ENCODE measurements at places on chromosomes 11 and 22.

GRCh38 chr11:2940921-2941821 lies 12.0 kb upstream of the PHLDA2 start:
- DNase-seq, result no peak

DNA sequence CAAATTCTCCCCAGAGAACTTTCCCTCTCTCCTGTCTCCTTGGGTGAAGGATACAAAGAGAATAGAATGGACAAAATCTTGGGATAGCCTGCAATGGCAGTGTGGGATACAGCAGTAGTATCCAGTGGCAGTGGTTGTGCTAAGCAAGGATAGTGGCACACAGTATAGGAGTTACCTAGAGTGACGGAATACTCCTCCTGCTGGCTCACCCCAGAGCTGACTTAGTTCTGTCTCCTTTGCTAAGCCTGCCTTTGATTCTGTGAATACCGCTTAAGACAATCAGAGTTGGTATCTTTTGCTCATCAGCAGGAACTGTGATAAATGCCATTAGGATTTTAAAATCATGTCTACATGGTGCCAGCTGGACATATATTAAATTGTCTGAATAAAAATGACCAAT lies 404.3 kb downstream of the JRKL start:
- DNase-seq, result no peak

- DNase-seq, result no peak
These were observed 12.3 kb downstream of the TBX1 start for GRCh38 chr22:19772673-19773469.

DNA sequence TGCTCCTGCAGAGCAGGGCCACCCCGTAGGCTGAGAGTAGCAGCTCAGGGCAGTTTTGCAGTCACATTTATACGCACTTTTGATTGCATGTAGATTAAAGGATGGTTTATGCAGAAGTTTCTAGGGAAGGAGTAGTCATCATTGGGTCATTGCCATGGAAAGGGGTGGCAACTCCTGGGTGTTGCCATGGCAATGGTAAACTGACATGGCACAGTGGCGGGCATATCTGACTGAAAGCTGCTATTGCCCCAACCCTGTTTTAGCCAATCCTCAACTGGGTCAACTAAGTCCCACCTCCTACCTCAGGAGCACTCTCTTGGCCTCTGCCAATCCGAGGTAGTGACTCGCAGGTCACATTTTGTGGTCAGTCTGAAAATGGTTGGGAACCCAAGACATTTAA lies 2.4 kb upstream of the ARSA start:
- no peak for DNase-seq

DNA sequence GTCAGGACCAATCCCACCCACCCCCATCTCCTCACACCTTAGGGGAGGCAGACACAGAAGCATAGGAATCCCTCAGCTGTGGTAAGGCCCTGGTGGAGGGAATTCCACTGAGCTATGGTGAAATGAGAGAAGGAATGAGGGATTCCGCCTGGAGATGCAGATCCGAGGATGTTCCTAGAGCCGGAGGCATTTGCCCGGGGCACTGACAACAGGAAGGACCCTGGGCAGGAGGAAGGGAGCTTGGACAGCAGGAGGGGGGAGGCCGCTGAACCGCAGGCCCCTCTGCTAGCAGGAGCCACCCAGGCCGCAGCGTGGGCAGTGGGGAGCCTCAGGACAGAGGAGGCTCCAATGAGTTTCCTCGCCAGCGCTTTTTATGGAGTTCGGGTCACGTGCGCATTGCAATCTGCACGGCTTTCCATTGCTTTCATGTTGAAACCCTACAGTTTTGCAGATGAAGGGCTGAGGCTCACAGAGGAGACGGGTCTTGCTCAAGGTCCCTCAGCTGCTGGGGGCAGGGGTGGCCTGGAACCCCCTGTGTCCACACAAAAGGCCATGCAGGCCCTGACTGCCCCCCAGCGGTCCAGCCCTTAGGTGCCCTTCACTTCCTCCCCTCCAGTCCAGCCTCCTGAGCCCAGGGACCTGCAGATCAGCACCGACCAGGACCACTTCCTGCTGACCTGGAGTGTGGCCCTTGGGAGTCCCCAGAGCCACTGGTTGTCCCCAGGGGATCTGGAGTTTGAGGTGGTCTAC lies 15.5 kb downstream of the CSF2RB start:
- DNase-seq, result no peak

DNA sequence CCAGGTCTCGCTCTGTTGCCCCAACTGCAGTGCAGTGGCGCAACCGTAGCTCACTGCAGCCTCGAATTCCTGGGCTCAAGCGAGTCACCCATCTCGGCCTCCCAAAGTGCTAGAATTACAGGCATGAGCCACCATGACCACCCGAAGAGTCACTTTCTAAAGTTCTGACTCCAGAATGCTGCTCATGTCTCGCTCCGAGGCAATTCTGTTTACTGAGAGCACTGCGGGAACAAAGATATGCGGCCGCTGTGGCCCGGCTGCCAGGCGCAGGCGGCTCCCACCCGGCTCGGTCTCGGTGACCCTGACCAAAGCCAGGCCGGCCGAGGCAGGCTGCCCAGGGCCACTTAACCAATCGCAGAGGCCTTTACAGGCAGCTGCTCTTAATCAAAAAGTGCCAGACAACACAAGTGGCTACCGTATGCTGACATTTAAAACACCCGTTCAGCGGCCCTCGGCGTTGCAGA lies 78.7 kb downstream of the PHF21B start:
- no peak for DNase-seq

DNA sequence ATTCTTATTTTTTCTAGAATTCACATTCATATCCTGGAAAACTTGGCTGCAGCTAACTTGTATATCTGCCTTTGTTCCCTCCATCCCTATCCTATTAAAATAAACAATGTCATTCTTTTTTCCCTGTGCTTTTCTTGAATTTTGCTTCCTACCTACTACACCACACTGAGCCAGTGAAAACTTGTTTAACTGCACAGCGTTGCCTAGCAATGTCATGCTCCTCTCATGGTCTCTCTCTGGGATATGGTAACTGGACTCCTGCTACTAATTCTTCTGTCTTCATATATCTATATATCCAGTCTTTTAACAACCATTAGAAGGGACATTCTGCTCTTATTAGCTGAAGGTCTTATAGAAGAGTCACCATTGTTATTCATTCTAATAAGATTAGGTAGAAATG lies 434.4 kb downstream of the METTL15 start:
- no peak for DNase-seq

DNA sequence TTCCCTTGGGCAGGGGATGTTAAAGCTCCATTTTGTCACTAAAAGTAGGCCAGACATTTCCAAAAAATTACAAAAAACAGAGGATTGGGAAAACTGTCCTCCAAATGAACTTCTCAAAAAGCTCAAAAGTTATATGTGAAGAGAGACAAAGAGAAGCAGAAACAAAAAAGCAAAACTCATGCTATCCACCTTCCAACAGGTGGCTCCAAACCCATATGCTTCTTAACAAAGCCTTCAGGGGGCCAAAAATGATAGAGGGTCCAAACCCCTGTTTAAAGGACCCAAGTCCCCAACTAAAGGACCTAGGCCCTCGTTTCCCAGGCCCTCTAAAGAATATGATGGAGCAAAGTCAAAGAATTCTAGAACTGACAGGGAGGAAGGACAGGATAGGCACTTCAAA lies 146.7 kb downstream of the AASDHPPT start:
- DNase-seq, result no peak

GRCh38 chr11:76665172-76665571 lies 5.4 kb downstream of the LRRC32 start:
- DNase-seq, result no peak

DNA sequence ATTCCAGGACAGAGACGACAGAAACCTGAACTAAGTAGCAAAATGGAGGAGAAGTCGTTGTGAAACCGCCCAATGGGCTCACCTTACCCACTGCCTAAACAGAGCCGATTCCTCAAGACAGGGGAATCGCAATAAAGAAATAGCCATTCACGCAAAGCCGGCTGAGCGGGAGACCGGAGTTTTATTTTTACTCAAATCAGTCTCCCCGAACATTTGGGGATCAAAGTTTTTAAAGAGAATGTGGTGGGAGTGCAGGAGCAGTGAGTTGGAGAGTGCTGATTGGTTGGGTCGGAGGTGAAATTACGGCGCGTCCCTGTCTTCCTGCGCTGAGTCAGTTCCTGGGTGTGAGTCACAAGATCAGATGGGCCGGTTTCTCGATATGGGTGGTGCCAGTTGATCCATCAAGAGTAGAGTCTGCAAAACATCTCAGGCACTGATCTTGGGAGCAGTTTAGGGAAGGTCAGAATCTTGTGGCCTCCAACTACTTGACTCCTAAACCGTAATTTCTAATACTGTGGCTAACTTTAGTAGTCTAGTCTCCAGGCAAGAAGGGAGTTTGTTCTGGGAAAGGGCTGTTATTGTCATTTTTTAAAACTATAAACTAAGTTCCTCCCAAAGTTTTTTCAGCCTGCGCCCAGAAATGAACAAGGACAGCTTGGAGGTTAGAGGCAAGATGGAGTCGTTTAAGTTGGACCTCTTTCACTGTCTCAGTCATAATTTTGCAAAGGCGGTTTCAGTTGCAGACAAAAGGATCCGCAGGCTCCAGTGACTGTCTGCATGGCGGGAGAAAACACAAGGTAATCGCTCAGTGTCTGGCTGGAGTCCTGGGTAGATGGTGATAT lies 34.1 kb downstream of the OR4D9 start:
- no peak for DNase-seq

DNA sequence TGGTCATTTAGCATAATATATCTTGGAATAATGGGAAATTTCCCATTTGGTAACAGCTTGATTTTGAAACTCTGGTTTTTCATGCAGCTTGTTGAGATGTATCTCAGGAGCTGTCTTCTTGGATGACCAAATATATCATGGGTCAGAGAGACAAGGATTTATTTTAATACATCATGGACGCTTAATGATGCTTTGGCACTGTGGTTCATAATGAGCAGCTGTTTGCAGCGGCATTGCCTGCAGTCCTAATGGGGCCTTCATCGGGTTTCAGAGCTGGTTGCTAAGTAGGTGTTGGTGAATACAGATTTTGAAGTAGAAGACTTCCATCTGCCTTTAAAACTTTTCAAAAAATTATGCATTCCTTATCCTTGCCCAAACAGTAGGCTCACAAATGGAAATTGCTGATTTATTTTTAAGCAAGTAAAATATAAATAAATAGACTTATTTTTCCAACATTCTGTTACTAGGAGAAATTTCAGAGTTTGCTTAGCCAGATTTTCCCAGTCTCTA lies 389.5 kb upstream of the FAT3 start:
- DNase-seq, result no peak

- no peak for DNase-seq
These were observed 10.4 kb downstream of the SREBF2 start for GRCh38 chr22:41842996-41843970.

DNA sequence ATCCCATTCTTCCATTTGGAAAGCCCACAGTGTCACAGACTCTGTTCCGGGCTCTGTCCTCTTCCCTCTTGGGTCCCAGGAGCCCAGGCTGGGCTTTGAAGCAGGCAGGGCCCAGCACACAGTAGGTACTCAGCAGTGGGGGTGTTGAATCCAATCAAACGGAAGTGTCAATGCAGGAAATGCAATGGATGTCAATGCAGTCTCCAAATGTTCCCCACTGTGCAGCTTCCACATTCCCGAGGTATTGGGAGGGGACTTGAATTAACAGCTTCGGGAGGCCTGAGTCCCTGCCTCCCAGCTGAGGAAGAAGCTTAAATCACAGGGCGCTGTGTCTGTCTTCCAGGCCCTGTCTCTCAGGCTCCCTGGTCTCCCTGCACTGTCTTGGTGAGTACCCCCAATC lies 21.8 kb upstream of the SMIM35 start:
- DNase-seq, result no peak

GRCh38 chr22:32569956-32570355 lies 95.3 kb downstream of the FBXO7 start:
- no peak for DNase-seq

GRCh38 chr11:27611947-27612455 lies 88.3 kb downstream of the BDNF start:
- no peak for DNase-seq

- no peak for DNase-seq
These were observed 21.7 kb upstream of the NRGN start for GRCh38 chr11:124717786-124718651.

GRCh38 chr22:20022978-20023613 lies 2.2 kb downstream of the TANGO2 start:
- no peak for DNase-seq

- no peak for DNase-seq
These were observed 130.1 kb downstream of the MN1 start for GRCh38 chr22:27671413-27671935.

DNA sequence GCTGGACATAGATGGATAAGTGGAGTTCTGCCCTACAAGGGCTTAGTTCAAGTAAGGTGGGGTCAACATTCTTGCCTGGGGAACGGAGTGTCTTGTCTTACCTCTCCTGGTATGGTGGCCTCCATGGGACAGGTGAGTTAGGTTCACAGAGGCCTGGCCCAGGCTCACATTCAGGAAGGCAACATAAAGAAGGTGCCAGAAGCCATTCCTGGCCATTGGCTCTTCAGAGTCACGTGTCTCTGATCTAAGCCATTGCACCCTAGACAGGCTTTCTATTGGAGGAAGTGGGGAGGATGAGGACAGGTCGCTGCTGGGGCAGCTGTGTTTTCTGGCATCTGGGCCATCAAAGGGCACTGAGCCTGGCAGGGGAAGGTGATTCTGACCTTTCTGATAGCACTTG lies 14.8 kb downstream of the LMO2 start:
- DNase-seq, result no peak

DNA sequence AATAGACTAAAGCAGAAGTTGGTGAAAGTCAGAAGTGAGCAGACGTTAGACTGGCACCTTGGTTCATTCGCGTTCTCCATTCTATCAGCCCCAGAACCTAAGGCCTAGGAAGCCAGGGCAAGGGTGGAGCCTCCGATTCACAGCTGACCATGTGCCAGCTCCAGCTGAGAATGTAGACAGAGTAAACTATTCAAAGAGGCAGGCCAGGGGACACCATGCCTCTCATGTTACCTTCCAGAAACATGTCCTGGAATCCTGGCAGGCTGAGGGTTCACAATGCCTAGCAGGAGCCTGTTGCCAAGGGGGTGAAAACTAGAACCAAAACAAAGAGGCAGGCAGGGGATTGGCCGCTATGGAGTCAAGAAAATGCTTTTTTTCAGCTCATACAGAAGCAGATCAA lies 224.4 kb upstream of the POU2AF2 start:
- no peak for DNase-seq

GRCh38 chr22:46569848-46570695 lies 32.7 kb upstream of the CELSR1 start:
- DNase-seq, result no peak

- DNase-seq, result no peak
These were observed 114.4 kb downstream of the CADM1 start for GRCh38 chr11:115389790-115390189.

GRCh38 chr11:76602431-76602861 lies 68.1 kb downstream of the LRRC32 start:
- DNase-seq, result no peak

DNA sequence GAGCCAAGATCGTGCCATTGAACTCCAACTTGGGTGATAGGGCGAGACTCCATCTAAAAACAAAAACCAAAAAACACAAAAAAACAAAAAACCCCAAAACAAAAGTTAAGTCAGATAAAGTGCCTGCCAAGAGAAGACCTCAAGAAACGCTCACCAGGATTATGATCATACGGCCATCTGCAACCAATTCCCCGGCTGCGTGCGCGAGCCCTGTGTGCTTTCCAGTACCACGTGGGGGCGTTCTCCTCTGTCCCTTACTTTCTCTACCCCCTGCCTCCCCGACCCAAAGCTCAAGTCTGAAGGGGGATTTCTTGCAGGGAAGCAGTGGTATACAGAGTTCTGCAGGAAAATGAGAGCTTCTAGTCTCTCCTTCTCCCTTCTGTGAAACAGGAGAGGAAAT lies 10.5 kb upstream of the RPS19BP1 start:
- DNase-seq, result no peak
